Neural progenitor cell (in vitro differentiated cells): ENCODE measurements at places on chromosomes 4 and X.

- H3K4me3 ChIP-seq = no peak overlapping the region
- no peaks in the 10 kb centered on the region for H3K27me3 ChIP-seq
- H3K27ac ChIP-seq = no peak overlapping the region
- H3K36me3 ChIP-seq = no peaks in the 10 kb centered on the region
Observed at GRCh38 chr4:2301806-2302205, 39.9 kb upstream of the MXD4 start.

DNA sequence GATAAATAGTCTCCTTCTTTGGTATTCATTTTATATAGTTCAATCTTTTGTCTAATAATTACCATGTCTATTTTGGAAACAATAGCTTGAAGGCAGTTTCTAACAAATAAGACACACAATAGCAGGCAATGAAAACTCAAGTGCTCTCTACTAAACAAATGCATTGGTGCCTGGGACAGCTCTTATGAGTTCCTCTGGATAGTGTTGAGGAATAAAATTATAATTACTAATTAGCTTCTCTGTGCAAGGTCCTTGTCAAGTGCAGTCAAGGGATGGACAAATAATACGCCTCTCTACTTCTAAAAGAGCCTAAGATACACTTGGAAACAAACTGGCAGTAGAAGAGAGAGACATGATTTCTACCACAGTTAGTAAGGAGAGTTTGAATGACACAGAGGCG lies 229.0 kb upstream of the GLRA2 start:
- H3K27ac ChIP-seq = no peak overlapping the region
- H3K36me3 ChIP-seq = no peaks in the 10 kb centered on the region
- H3K27me3 ChIP-seq = no peaks in the 10 kb centered on the region
- H3K4me3 ChIP-seq = no peak overlapping the region
- DNase-seq = no peak
- no peaks in the 10 kb centered on the region for H3K4me1 ChIP-seq

DNA sequence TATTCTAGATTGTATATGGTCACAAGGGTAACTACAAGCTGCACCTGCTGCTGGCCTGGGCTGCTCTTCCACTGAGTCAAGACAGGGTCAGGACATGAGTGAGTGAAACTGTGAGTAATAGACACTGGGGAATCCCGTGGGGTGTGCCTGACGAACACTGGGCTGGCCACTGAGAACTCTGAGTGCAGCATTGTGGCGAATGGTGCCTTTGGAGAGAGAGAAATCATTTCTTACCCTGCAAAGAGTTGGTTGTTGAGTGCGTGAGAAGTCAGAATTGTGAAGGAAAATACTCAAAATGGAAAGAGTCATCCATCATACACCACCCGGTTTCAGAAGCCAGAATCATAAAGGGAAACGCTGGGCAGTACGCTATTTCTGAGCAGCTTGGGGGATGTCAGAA lies 43.1 kb upstream of the LSM6 start:
- no peak overlapping the region for H3K27ac ChIP-seq
- H3K27me3 ChIP-seq = no peaks in the 10 kb centered on the region
- H3K4me3 ChIP-seq = no peak overlapping the region
- H3K36me3 ChIP-seq = no peaks in the 10 kb centered on the region
- no peak for DNase-seq

- peaks cover 23% of the 10 kb centered on the region for H3K4me1 ChIP-seq
- H3K27ac ChIP-seq = no peak overlapping the region
- no peak for DNase-seq
- H3K4me3 ChIP-seq = no peak overlapping the region
Observed at GRCh38 chr4:74768857-74769525, 25.3 kb downstream of the BTC start.

DNA sequence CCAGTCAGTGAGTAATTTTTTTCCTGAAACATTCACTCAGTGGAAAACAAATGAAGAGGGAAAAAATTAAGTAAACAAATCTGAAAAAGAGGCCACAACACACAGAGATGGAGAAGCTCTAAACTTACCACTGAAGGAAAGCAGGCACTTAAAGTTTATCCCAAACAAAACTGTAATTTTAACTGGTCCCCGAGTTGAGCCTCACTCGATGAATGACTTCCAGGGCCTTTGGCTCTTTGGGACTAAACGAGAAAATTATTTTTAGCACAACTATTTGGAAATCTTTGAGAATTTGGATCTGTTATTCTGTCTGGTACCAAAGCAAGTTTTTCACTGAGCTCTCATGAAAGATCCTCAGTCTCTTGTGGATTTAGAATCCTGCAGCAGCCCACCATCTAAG lies at the start of gene C1QTNF7:
C1QTNF7 (plus strand) TSS at position 333 of the 400 bp plus-strand sequence. CDS start 7,711 bp downstream, outside the sequence.
- no peaks in the 10 kb centered on the region for H3K4me1 ChIP-seq
- no peak within 1 kb of the TSS for H3K27ac ChIP-seq
- no peak for DNase-seq
- no peaks in the 10 kb centered on the region for H3K27me3 ChIP-seq
- H3K4me3 ChIP-seq = no peak within 1 kb of the TSS
- H3K36me3 ChIP-seq = no peaks in the 10 kb centered on the region

DNA sequence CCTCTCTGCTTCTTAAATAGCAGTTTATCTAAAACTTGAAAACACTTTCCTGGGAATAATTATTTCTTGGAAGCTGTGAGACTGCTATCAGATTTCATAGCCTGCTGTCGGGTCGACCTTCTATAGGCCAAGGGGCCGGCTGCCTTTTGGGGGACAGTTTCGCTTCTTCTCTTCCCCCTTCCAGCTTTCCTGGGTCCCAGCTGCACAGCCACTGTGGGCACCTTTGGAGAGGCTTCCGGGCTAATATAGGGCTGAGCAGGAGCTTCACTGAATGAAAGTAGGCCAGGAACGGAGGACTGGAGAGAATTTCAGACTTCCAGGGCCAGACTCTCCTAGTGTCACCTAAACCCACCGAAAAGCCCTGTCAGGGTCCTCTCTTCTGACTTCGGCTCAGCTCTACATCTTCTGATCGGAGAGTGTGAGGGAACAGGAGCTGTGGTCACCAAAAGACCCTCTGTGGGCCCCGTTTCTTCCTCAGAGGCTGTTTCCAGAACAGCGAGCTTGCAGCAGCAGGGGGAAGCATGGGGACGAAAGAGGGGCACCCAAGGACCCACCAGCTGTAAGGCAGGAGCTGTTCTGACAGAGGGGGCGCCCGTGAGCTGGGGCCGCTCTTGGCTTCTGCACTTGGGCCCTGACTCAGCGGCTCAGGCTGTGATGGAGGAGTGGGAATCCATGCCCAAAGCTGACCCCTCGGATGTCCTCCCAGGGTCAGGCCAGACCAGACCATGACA lies 620.6 kb downstream of the BCOR start:
- H3K4me1 ChIP-seq = peaks cover 41% of the 10 kb centered on the region
- no peak overlapping the region for H3K27ac ChIP-seq
- H3K4me3 ChIP-seq = no peak overlapping the region
- no peaks in the 10 kb centered on the region for H3K36me3 ChIP-seq

DNA sequence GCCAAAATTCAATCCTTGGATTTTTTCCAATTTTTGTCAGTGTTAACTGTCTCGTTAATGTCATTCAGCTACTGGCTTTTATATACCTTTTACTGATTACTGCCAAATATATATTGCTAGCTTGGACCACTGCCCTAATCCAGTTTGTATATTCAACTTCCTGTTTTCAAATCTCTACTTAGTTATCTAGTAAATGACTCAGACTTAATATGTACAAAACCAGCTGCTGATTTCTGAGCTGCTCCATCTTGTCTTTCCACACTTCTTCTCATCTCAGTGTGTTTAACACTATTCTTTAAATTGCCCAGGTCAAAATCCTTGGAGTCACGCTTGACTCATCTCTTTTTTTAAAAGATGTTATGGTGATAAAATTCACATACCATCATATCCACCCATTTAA lies 1196.7 kb downstream of the RAPGEF2 start:
- no peak overlapping the region for H3K27ac ChIP-seq
- no peak for DNase-seq
- H3K27me3 ChIP-seq = no peaks in the 10 kb centered on the region
- no peaks in the 10 kb centered on the region for H3K36me3 ChIP-seq
- no peak overlapping the region for H3K4me3 ChIP-seq

GRCh38 chr4:16663732-16664131 lies 234.7 kb downstream of the LDB2 start:
- no peak for DNase-seq
- H3K27ac ChIP-seq = no peak overlapping the region
- H3K36me3 ChIP-seq = no peaks in the 10 kb centered on the region
- peaks cover 11% of the 10 kb centered on the region for H3K4me1 ChIP-seq
- H3K27me3 ChIP-seq = no peaks in the 10 kb centered on the region
- H3K4me3 ChIP-seq = no peak overlapping the region

GRCh38 chr4:1463088-1463926 lies 57.1 kb upstream of the NKX1-1 start:
- H3K4me1 ChIP-seq = peaks cover 12% of the 10 kb centered on the region
- peaks cover 12% of the 10 kb centered on the region for H3K27me3 ChIP-seq
- H3K27ac ChIP-seq = no peak overlapping the region
- H3K36me3 ChIP-seq = no peaks in the 10 kb centered on the region
- no peak for DNase-seq
- H3K4me3 ChIP-seq = no peak overlapping the region

DNA sequence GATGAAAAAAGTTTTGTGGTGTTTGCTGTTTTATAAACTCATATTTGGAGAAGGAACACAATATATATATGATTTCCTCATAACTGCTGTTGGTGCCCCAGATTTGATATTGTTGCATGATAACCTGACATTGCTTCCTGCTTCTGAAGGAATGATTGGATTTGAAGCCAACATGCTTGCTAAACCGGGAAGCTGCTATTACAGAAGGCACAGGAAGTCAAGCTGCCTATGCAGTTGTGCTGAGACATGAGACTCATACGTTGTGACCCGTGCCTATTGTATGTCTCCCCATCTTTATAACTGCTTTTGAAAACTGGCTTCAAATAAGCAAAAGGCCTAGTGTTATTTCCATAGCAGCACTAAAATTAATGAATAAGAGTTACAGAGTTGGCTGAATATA lies 32.9 kb downstream of the GAB1 start:
- no peak overlapping the region for H3K27ac ChIP-seq
- H3K36me3 ChIP-seq = no peaks in the 10 kb centered on the region
- no peaks in the 10 kb centered on the region for H3K4me1 ChIP-seq
- DNase-seq = no peak

DNA sequence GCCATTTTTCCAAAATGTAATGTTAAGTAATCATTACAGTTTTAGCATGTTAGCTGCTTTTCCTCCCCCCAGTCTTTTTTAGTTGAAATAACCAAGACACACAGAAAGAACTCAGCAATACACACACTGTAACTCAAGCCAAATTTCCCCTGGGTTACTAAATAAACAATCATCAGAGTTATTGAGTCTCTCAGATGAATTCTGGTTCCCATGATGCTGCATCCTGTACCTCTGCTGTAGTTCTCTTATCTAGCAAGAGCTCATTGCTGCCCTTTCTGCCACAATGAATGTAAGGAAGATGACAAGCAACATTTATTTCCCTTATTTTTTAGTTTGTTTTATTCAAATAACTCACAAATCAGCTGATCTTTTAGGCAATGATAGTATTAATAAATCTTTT lies 185.1 kb downstream of the ARHGAP6 start:
- no peak for DNase-seq
- no peaks in the 10 kb centered on the region for H3K36me3 ChIP-seq
- H3K27ac ChIP-seq = no peak overlapping the region
- no peak overlapping the region for H3K4me3 ChIP-seq
- no peaks in the 10 kb centered on the region for H3K4me1 ChIP-seq

DNA sequence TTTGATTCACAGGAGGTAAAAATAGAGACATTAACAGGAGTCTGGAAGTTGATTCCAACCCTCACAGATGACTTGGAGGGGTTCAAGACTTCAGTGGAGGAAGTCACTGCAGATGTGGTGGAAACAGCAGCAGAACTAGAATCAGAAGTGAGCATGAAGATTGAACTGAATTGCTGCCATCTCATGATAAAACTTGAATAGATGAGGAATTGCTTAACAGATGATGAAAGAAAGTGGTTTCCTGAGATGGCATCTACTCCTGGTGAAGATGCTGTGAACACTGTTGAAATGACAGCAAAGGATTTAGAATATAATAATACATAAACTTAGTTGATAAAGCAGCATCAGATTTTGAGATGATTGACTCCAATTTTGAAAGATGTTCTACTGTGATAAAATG lies 76.5 kb downstream of the RELL1 start:
- H3K27me3 ChIP-seq = no peaks in the 10 kb centered on the region
- H3K4me3 ChIP-seq = no peak overlapping the region
- no peak overlapping the region for H3K27ac ChIP-seq
- no peaks in the 10 kb centered on the region for H3K36me3 ChIP-seq
- no peaks in the 10 kb centered on the region for H3K4me1 ChIP-seq

GRCh38 chr4:74044677-74045076 lies 6.2 kb upstream of the CXCL3 start:
- no peak overlapping the region for H3K27ac ChIP-seq
- H3K27me3 ChIP-seq = peaks cover 12% of the 10 kb centered on the region
- H3K4me3 ChIP-seq = no peak overlapping the region
- H3K36me3 ChIP-seq = no peaks in the 10 kb centered on the region

- H3K4me3 ChIP-seq = no peak overlapping the region
- peaks cover 34% of the 10 kb centered on the region for H3K4me1 ChIP-seq
- H3K36me3 ChIP-seq = peaks cover 3% of the 10 kb centered on the region
- no peak overlapping the region for H3K27ac ChIP-seq
- DNase-seq = no peak
Observed at GRCh38 chr4:55020131-55020530, 105.3 kb downstream of the KDR start.

DNA sequence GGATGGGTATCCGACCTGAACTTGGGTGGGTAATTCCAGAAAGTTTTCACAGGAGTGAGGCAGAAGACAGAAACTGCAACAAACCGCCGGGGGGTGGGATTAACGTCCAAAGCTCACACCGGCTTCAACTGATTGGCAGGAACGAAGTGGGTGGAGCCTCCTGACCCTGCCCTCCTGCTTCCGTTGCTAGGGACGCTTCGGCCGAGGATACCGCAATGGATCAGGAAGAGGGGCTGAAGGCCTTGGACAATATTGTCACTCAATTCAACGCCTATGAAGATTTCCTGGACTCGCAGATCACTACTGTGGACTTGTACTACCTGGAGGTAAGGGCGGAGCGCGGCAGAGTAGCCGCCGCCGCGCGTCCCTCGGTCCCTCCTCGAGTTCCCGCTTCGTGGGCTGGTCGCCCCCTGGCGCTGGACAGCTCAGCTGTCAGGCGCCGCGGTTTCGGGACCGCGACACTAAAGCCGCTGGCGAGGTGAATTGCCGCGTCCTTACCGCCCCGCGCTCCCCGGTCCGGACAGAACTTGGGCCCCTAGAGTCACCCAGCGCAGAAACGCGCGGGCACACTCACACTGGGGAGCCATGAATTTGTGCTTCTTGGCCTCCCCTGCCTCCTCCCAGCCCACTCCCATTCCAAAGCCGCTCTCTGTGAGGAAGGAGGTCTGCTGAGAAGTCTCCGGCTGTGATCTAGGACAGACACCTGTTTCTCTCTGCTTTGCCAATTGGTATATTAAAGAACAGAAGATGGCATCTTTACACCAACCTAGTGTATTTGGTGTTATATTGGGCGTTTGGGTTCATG lies at the start of gene CFAP299:
CFAP299 (plus strand) TSS at position 177 of the 805 bp plus-strand sequence.
- no peak within 1 kb of the TSS for H3K27ac ChIP-seq
- peak; percentile 94 for DNase-seq
- no peaks in the 10 kb centered on the region for H3K36me3 ChIP-seq
- H3K4me1 ChIP-seq = peaks cover 4% of the 10 kb centered on the region
- H3K27me3 ChIP-seq = peaks cover 80% of the 10 kb centered on the region

- H3K27me3 ChIP-seq = no peaks in the 10 kb centered on the region
- H3K36me3 ChIP-seq = no peaks in the 10 kb centered on the region
- peaks cover 16% of the 10 kb centered on the region for H3K4me1 ChIP-seq
- no peak overlapping the region for H3K27ac ChIP-seq
- no peak for DNase-seq
- no peak overlapping the region for H3K4me3 ChIP-seq
Observed at GRCh38 chrX:2708592-2709188, 17.6 kb downstream of the CD99 start.
